ENCODE measurements at places on chromosomes 3 and 15.

DNA sequence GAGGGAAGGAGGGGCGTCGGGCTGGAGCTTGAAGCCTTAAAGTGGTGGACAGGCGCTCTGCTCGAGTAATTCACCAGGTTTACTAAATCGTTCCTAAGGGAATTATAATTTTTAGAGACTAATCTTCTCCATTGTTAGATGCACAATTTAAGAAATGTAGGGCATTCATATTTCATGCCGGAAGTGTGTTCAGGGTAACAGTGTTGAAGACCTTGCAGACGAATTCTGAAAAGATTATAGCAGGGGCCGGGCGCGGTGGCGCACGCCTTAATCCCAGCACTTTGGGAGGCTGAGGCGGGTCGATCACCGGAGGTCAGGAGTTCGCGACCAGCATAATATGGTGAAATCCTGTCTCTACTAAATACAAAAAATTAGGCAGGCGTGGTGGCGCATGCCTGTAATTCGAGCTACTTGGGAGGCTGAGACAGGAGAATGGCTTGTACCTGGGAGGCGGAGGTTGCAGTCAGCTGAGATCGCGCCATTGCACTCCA lies 365 bp upstream of the GTF2A2 start:
- DNase-seq: no peak

- DNase-seq: peak; percentile 33
Observed at GRCh38 chr3:155701882-155702465, 42.9 kb downstream of the PLCH1 start.

DNA sequence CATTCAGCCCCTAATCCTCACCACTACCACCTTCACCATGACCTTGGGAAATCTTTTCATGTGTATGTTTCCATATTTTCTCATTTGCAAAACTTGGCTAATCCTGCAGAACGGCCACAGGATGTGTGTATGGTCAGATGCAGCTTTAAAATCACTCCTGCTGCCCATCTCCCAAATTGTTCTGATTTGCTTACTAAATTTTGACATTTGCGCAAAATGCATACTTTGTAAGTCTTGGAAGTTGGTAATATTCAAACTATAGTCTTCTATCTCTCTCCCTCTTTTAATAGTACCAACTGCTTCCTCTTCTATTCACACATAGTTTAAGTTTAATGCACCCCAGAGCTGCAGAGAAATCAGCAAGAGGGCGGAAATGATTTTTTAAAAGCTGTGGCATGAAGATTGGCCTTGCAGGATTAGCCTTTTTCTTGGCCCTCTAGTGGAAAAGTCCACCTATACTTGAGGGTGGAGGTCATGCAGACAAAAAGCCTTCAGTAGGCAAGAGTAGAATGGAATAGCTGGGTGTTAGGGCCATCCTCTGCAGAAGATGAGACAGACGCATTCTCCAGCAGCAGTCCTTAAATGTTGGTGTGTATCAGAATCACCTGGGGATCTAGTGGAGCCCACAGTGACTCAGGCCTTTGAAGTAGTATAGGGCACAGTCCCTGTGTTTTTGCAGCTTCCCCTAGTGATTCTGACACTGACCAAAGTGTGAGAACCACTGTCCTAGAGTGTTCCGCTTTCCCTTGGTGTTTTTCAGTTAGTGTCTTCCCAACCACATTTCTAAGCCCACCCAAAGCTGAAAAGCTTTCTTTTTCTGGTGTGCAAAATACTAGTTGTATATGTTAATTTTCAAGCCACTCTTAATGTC lies 181.7 kb downstream of the CHST2 start:
- DNase-seq: no peak

GRCh38 chr15:42903388-42904324 lies 16.9 kb downstream of the TTBK2 start:
- no peak for DNase-seq

- DNase-seq: no peak
Observed at GRCh38 chr3:194084284-194084683, 51.7 kb upstream of the HES1 start.

DNA sequence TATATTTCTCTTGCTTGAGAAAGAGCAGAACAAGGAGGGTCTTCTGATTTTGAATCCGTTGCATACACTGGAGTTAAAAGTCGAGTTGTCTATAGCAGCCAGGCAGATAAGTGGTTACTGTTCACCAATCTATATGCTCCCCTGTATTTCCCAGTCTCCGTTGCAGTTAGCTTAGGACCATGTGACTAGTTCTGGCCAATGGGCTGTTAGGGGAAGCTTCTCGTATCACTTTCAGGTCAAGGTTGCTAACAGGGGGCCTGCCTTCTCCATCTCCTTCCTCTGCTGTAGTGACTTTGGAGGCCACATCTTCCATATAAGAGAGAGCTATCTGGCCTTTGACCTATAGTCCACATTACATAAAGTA lies 188.5 kb upstream of the KBTBD8 start:
- DNase-seq: no peak

DNA sequence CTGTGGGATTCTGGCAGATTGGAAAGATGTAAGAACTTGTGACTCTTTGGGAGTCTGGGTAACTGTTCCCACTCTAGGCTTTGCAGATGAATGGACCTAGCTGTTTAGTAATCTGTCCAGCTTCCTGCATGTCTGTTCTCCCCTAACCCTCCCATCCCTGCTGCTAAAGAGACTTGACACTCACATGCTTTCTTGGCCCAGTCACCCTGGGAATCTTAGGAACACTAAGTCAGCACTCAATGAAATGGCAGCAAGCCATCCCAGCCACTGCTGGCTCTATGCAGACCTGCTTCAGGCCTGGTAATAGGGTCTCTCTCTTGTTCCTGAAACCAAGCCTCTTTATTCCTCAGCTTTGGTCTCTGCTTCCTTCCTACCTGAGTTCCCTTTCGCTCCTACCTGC lies 63.7 kb upstream of the THSD4 start:
- no peak for DNase-seq

DNA sequence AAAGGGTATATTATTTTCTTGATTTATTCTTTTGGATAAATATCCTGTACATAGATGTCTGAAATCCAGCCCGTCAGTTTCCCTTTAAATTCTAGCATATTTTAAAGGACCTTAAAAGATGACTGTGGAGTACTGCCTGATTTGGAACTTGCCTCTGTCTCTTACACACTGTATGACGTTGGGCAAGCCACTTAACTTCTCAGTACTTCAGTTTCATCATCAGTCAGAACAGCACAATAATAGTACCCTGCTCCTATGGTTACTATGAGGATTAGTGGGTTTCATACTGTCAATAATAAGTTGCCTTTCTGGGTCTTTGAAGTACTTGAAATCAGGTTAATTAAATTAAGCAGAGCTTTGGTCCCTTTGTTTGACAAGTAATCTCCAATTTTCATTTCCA lies 374.3 kb downstream of the TIGIT start:
- no peak for DNase-seq

GRCh38 chr15:29959384-29960137 lies 123.2 kb upstream of the GOLGA8J start:
- DNase-seq: no peak

DNA sequence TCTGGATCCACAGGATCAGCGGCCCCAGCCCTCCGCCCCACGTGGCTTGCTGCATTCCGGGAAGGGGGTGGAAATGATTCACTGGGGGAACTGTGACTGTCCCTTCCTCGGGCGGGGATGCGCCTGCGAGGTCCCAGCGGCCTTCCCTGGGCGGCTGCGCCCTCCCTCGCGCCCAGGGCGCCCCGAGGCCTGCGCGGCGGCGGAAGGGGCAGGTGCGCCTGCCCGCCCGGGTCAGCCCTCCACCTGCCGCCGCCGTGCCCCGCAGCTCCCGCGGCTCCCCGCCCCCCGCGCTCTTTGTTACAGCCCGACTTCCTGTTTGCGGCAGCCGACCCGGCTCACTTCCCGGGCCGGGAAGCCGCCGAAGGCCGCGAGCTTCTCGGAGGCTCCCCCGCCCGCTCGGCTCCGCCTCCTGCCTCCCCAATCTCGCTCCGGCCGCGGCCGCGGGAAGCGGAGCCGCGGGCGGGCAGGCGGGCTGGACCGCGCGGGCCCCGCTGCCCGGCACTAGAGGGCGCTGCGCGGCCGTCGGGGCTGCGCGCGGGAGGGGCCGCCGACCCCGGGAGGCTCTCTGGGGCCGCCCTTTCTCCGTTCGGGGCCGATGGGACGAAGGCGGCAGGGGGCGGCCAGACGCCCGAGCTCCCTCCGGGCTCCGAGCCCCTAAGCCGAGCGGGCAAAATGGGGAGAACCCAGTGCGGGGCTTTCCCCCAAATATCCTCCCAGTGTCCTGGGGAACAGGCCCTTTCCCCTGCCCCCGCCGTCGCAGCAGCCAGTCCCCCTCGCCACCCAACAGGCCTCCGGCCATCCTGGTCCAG lies 11.5 kb upstream of the CHAC1 start:
- no peak for DNase-seq

- no peak for DNase-seq
Observed at GRCh38 chr3:10981961-10982360, 10.6 kb upstream of the SLC6A1 start.

- no peak for DNase-seq
Observed at GRCh38 chr3:48426944-48427629, 2.8 kb downstream of the PLXNB1 start.

Data from GF-D8 (cell line).